ENCODE measurements at places on chromosomes 6 and 20.

DNA sequence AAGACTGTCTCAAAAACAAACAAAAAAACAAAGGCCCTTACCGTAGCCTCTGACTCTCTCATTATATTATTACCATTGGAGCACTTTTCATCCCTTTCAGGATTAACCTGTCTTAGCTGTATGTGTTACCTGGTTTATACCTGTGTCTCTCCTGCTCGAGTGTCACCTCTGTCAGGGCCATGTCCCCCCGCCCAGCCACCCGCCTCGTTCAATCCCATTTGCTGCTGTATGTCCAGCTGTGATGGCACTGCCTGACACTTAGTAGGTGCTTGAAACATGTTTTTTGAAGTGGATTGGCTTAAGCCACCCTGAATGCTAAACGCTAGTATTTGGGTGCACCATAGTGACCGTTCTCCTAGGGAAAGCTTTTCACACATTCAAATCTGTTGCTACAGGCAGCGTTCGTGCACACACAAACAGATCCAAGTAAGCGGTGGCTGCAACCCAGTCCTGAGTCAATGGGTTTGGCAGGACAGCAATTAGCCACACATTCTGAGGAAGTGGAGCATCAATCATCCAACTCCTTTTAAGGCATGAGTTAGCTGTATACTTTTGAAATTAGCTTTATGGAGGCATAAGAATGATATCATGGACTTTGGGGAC, 98.9 kb upstream of the ZNF217 start:
- DNase-seq: peak; percentile 28

- DNase-seq: no peak
These were observed 216.7 kb downstream of the FRK start for GRCh38 chr6:115843945-115844344.

- DNase-seq: no peak
These were observed 136.5 kb upstream of the PRND start for GRCh38 chr20:4585104-4585753.

DNA sequence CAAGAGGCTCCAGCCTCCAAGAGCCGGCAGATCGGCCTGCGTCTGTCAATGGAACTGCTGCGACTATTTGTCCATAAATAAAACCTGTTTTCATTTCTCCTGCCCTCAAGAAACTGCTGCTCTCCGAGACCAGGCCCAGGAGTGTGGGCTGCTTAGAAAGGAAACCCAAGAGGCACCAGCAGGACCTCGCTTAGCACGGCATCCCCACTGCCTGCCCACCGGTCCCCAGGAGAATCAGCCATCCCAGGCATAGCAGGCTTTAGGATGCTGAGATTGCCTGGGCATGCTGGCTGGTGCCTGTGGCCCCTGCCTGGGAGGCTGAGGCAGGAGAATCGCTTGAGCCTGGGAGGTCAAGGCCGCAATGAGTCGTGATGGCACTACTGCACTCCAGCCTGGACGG, 17.6 kb downstream of the NTSR1 start:
- no peak for DNase-seq

- DNase-seq: no peak
These were observed 80.2 kb downstream of the LRRC1 start for GRCh38 chr6:53874964-53875363.

DNA sequence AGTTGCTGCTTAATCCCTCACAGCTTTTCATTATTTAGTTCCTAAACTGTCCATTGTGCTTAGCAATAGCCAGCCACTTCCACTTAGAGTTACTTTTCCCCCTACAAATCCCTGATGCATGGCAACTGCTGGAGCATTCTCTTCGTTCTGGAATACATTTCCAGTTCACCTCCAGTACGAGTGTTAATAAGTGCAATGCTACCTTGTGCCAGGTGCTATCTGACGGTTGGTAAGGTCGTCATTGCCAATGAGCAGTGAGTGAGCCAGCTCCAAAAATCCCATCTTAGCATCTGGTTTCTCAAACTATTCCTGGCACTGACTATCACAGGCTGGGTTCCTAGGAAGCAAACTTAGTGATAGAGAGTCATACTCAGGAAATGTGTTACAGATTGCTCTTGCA, 114.1 kb upstream of the ADGRF1 start:
- DNase-seq: no peak

DNA sequence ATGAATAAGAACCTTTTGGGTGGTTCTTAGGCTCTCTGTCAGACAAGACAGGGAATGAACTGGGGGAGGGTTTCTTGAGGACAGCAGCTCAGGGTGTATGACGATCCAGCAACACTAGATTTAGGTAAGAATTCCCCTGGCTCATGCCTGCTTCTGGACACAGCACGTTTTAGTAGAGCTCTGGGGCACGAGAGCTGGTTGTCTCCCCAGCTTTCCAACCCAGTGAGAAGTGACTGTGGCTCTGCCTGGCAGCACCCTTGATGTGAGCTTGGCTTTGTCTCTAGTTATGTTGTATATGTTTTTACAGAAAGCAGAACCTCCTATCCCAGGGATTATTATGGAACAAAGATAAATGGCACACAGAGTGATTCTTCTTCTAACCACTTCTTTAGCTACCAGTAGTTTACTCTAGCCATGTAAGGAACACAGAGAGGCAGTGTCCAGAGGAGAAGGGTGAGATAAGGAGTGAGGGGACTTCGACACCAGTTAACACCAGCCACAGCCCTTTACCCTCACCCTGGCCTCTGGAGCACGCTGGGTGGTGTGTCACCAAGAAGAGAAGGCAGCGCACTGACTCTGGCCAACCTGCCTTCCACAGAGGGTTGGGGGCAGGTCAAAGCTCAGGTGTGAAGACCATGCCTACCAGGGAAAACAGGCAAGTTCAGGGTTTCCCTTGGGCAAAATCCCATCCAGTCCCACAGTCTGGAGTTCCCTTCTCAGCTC, 3.9 kb downstream of the APOBEC2 start:
- no peak for DNase-seq

- no peak for DNase-seq
These were observed 279.7 kb downstream of the RNGTT start for GRCh38 chr6:88683734-88684133.

GRCh38 chr6:44122801-44123200, 4.5 kb downstream of the MRPL14 start:
- DNase-seq: no peak

- DNase-seq: no peak
These were observed 71.8 kb upstream of the KHDRBS2 start for GRCh38 chr6:62357835-62358234.

DNA sequence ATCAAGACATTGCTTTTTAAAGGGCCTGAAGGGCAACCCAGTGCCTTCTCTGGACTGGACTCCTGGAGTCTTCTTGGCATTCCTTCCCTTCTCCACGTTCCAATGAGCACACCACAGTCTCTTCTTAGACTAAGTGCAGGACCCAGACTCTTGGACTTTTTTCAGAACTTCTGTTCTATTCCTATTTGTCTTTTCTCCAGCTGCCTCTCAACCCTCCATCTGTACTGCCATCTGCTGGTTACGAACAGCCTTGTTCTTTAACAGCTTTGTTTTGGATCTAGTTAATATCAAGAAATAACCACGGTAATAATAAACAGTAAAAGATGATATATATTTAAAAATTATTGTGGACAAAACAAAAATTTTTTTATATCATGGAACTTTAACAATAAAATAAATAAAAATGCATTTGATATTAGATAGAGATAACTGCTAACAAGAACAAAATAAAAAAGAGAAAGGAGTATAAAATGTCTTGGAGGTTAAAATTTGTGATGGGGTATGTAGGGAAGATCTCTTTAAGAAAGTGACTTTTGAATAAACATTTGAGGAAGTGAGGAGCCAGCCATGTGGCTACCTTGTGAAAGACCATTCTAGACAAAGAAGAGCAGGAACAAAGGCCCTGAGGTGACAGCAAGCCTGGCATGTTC, 105.1 kb upstream of the HCRTR2 start:
- no peak for DNase-seq

- no peak for DNase-seq
These were observed 43.8 kb downstream of the CEP57L1 start for GRCh38 chr6:109139109-109139508.

DNA sequence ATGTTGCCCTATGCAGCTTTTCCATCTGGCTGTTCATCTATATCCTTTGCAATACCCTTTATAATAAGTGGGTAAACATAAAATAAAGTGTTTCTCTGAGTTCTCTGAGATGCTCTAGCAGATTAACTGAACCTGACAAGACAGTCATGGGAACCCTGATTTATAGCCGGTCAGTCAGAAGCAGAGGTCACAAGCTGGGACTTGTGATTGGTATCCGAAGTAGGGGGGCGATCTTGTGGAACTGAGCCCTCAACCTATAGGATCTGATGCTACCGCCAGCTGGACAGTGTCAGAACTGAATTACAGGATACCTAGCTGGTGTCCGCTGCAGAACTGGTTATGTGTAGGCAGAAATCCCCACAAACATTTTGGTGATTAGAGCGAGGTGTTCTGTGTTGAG, 39.0 kb downstream of the SLC17A5 start:
- no peak for DNase-seq

GRCh38 chr20:40724566-40724965, 35.5 kb upstream of the MAFB start:
- no peak for DNase-seq

GRCh38 chr6:111580826-111581505, 24.7 kb downstream of the TRAF3IP2 start:
- no peak for DNase-seq

DNA sequence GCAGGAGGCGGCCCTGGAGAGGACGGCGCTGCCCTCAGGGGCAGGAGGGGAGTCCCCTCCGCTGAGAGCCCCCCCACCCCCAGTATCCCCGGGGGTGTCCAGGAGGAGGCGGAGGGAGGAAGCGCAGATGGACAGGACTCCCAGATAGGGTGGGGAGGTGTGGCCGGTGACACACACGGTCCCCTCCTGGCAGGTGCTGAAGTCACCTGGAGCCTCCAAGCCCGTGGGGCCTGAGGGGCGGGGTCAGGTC, 1.4 kb downstream of the STMN3 start:
- no peak for DNase-seq

- DNase-seq: no peak
These were observed 73.6 kb downstream of the NDUFAF5 start for GRCh38 chr20:13858439-13858838.

DNA sequence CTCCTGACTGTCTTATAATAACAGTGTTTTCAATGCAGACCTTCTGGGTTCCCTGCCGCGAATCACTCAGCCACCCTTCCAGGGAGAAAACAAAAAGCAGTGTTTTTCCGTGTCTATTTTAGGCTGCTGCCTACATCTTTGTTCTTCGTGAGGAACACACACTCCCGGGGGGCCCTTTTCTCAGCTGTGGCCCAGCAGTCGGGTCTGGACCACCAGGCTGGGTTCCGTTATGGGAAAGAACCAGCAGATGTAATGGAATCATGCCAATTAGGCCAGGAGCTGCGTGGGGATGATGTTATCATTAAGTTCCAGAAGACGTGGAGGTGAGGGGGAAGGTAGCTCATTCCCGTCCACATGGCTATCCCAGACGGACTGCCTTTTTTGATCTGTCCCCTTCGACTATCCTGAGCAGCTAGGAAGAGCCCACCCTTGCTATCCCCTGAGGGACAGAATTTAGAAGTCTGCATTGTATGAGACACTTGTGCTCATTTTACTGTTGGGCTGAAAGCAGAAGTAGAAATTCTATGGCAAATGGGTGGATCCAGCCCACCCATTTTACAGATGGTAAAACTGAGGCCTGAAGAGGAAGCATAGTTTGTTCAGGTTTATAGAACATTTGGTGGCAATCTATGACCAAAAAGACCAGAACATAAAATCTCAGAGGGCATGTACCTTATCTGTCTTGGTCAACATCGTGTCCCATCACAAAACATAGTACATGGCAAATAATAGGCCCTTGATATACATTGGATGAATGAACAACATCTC, 54.5 kb downstream of the KCNB1 start:
- DNase-seq: no peak

DNA sequence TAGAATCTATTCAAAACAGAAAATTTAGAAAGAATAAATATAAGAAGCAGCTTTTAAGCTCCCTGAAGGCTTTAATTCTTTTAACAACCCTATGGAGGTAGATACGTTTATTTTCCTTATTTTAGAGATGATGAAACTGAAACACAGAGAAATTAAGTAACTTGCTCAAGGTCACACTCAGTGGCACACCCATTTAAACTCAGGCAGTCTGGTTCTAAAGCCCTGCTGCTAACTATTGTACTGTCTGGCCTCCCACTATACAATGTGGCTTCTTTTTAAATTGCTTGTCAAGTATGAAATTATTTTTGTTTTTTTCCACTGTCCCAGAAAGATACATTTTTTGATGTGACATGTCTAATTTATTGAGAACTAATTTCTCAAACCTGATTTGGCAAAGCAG, 55.7 kb downstream of the FAM217A start:
- no peak for DNase-seq

DNA sequence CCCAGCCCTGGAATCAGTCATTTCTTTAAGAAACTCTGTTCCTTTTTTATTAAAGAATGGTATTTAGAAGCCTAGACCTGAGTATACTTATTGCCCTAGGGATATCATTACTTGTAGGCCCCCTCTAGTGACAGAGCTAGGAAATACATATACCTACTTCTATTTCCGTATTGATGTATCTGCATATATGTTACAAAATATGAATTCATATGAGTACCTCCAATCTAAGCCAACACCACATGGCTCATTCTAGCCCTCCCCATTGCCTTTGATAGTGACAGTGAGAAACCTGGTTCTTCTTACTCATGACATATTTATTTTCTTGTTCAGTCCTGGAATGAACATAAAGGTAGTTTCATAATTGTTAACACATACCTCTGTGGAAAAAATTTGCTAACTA, 137.2 kb downstream of the FARS2 start:
- DNase-seq: no peak

- no peak for DNase-seq
These were observed 55.6 kb downstream of the ADTRP start for GRCh38 chr6:11722805-11723631.

GRCh38 chr6:4620284-4621151, 155.7 kb upstream of the CDYL start:
- no peak for DNase-seq

DNA sequence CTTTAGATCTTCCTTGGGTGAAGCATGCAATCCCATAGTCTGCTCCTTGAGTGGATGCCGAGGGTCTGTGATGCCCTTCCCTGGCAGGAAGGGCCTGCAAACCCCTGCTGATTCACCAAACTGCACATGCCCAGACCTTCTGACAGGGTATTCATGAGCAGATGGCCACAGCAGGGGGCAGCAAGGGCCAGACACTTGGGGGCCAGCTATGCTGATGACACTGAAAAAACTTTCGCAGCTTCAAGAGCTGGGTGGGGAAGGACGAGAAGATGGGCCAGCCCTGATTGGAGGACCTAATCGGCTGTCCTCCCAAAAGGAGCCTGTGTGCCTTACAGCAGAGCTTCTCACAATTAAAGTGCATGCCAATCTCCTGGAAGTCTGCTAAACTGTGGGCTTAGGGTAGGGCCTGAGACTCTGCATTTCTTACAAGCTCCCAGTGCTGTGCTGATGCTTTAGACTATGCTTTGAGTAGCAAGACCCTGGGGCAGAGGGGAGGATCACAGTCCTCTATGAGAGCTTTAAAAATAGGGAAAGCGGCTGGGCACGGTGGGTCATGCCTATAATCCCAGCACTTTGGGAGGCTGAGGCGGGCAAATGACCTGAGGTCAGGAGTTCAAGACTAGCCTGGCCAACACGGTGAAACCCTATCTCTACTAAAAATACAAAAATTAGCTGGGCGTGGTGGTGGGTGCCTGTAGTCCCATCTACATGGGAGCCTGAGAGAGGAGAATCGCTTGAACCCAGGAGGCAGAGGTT, 15.2 kb upstream of the GDAP1L1 start:
- no peak for DNase-seq
